ENCODE measurements at places on chromosomes 1 and 21.

GRCh38 chr1:160224606-160225005, 19.4 kb downstream of the PEA15 start:
- DNase-seq = no peak

- no peak for DNase-seq
Observed at GRCh38 chr1:178399177-178399728, 97.5 kb downstream of the CLEC20A start.

DNA sequence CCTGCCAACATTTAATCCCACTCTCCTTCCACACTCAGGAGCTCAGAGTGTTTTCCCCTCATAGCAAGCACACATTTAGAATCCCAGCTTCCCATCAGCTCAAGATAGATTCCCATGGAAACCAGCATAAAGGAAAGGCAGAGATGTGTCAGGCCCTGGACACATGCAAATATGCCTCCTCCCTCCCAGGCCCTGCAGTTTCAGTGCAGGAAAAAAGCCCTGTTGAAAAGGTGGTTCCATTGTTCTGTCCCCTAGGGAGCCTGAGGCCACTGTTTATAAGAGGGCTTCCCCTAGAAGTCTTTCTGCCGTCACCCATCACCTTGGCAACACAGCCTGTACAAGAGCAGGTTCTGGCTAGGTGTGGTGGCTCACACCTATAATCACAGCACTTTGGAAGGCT, 3.6 kb downstream of the CACNA1S start:
- no peak for DNase-seq

DNA sequence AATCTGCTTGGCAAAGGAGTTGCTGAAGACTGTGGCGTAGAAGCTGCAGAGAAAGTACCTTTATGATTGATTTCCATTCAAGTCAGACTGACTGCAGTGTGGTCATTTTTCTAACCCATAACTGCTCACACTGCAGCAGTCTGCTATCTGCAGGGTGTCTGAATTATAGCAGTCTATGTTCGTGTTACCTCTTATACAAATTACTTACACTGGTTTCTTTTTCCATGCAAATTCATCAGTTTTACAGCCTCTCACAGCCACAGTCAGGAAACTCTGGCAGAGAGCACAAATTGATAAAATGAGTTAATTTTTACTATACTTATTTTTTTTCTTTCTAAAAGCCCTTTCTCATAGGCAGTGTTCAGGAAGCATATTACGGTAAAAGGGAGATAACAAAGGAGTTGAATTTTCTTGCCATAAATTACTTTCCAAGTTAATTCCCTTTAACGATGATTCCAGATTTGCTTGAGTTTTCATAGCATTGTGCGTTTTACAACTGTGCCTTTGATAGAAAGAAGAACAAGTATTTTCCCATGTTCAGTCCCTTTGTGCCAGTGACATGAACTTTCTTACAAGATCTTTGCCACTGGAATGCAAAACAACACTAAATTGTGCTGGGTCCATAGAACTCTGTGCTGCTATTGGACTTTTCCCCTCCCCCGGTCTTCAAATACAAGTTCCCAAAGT, 261.5 kb downstream of the NFIA start:
- DNase-seq = no peak

- DNase-seq = no peak
Observed at GRCh38 chr21:30882866-30883597, 1.7 kb upstream of the KRTAP11-1 start.

DNA sequence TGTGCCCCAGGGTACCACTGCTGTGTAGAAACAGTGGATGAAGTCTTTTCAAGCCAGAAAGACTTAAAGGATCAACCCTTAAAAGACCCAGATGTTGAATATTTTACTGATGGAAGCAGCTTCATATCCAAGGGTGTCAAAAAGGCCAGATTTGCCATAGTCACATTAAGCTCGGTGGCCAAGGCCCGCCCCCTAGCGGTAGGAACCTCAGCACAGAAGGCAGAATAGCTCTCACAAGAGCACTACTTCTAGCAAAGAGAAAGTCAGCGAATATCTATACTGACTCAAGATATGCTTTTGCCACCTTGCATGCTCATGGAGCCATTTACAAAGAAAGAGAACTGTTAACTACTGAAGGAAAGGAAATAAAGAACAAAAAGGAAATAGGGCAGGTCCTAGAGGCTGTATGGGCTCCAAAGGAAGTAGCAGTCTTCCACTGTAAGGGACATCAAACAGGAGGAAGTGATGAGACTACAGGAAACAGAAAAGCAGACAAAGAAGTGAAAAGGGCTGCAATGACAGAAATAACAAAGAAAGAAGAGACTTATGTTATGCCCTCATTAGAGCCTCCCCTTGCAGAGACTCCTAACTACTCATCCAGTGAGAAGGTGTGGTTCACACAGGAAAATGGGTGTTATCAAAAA, 90.5 kb downstream of the LIPI start:
- DNase-seq = peak; percentile 9

GRCh38 chr1:226407497-226408284, at the start of gene PARP1:
Gene PARP1 (minus strand): TSS chr1:226408093. CDS start chr1:226407929, 164 bp downstream.
- DNase-seq = peak; percentile 88

- DNase-seq = no peak
Observed at GRCh38 chr1:239963856-239964255, 127.8 kb upstream of the FMN2 start.

DNA sequence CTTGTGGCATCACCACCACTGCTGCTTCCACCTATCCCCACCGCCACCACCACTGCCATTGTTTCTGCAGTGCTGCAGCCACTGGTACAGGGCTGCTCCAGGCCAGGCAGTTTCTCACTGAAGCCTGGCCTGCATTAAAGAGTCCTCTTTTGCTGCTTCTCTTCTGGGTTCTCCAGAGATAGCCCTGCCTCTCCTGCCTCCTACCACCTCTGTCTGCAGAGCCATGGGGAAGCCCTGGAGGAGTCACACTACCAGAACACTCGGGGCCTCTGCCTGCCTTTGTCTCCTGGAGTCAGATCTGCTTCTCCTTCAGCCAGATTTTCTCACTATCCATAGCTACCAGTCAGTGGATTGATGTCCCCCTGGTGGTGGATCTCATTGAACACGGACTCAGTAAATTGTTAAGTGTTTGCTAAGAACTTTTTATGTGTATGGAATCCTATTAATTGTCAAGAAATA, 37.7 kb upstream of the DDAH1 start:
- no peak for DNase-seq

- no peak for DNase-seq
Observed at GRCh38 chr1:155466996-155467395, 95.6 kb downstream of the ASH1L start.

DNA sequence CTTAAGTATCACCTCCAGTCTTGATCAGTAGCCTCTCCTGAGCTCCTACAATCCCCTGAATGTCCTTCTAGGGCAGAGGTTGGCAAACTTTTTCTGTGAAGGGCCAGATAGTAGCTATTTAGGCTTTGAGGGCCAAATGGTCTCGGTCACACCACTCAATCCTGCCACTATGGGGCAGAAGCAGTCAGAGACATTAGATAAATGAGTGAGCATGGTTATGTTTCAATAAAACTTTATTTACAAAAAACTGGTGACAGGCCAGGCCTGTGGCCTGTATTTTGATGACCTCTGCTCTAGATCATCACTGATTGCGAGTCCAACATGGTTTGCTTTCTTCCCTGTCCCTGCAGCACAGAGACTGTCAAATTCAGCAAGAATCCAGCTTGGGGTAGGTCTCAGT, 36.3 kb downstream of the LRP8 start:
- no peak for DNase-seq

GRCh38 chr1:232421143-232421796, 208.7 kb downstream of the SIPA1L2 start:
- DNase-seq = no peak

- no peak for DNase-seq
Observed at GRCh38 chr1:3599816-3600215, 11.5 kb downstream of the MEGF6 start.

- DNase-seq = no peak
Observed at GRCh38 chr1:173149887-173150286, 57.2 kb downstream of the TNFSF4 start.

GRCh38 chr1:94804442-94804837, 15.7 kb upstream of the SLC44A3 start:
- no peak for DNase-seq

DNA sequence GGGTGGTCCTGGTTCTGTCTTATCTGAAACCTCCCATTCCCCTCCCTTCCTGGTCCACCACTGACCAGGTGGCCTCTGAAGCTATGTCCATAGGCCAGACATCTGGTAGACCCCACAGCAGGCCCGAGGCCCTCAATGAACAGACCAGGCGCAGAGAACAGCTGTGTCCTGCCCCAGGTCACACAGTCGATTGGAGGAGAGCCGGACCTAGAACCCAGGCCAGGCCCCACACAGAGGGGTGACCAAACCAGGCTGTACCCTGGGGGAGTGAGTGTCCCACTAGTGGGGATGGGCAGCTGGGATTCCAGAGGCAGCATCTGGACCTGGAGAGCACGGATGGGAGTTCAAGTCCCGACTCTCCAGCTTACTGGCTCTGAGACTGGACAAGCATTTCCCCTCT, 29.2 kb downstream of the RNU1-1 start:
- DNase-seq = no peak

- DNase-seq = no peak
Observed at GRCh38 chr1:35556484-35557117, 602 bp downstream of the KIAA0319L start.

DNA sequence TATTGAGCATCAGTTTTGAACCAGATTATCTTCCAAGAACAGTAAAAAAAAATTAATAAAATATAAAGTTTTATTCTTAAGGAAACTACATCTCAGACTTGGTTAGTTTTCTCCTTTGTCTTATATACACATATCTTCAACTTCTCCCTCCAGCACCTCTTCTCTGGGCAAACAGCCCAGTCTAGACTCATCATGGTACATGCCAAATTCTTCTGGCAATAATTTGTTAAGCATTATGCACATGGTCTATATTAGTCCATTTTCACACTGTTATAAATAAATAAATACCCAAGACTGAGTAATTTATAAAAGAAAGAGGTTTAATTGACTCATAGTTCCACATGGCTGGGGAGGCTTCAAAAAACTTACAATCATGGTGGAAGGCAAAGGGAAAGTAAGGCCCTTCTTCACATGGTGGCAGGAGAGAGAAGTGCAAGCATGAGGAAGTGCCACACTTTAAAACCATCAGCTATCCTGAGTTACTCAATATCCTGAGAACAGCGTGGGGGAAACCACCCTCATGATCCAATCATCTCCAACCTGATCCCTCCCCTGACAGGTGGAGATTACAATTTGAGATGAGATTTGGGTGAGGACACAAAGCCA, 108.7 kb upstream of the RNPC3 start:
- DNase-seq = no peak

DNA sequence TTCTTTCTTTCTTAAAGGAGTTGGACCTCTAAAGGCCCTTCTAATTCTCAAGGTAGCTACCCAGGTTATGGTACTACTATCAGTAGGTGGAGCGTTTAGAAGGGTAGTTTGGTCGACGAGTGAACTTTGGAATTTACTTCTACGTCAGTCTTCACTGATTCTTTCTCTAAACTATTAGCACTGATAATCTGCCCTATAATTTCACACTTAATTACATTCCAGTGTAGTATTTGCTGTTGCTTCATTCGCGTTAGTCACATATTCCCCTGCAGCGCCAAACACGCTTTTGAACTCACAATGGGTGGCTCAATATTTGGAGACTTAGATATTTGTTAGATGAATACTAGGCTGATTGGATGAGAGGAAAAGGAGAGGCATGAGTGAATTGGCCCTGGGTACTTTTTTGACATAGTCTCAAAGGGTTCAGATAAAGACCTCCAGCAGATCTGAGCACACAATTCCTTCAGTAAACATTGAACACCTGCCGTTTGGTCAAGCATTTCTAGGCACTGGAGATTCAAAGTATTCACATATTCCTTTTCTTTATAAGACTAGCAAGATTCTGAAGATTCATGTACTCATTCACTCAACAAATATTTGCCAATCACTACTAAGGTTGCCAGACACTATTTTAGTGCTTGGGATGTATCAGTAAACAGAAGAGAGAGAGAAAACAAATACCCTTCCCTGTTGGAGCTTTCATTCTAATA, 929 bp upstream of the FOXJ3 start:
- no peak for DNase-seq

DNA sequence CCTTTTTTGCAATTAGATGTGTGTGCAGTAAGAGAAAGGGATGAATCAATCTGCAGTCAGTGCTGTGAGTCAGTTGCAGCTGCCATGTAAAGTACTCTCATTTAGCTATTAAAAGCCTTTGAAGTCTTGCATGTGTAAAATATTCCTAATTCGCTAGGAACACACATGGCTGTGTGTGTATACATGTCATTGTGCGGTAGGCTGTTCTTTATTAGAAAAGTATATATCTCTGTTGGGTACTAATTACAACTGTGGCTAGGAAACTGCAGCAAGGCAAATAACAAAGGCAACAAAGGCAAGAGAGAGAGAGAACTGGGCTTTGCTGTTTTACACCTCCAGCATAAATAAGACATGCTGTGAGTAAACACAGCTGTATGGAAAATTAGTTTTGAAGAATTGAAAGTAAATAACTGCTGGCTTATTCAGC, 41.7 kb downstream of the EPB41 start:
- no peak for DNase-seq

GRCh38 chr1:53964109-53964508, 18.0 kb downstream of the LRRC42 start:
- DNase-seq = no peak

GRCh38 chr1:2411801-2412394, 466 bp downstream of the PEX10 start:
- DNase-seq = no peak

- DNase-seq = no peak
Observed at GRCh38 chr1:101704895-101705294, 291.8 kb downstream of the OLFM3 start.

DNA sequence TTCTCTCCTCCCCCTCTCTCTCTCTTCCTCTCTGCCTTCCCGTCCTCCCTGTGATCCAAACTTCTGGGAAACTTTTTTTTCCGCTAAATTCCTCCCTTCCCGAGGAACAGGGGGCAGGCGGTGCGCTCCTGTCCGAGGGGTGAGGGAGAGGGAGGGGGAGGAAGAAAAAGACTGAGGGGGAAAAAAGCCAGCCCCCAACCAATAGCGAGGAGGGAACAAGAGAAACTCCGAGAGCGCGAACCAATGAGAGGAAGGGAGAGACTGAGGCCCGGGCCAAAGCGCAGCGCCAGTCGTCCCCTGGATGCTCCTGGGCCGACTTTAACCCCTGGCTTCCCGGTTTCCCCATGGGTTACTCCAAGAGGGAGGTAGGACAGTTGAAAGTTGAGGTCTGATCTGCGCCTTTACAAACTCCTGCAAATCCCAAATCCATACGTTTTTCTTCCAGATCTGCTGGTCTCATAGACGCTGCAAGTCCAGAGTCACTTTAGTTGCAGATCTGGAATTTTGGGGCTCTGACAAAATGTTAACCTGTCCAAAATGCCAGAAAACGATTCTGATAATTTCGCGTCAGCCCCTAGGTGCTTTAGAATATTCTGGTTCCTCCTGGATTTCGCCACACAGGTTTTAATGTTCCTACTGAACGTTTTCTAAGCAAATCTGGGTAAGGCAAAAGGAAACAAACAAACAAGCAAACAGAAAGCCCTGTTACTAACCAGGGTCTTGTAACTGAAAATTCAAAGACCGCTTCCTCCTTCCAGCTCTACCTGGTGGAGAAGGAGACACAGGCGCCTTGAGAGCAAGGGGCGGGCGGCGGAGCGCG, at the start of gene TBX15:
Gene TBX15, minus strand, starts transcription at position 158 of the 820 bp plus-strand sequence. CDS start 548 bp downstream, outside the sequence.
- DNase-seq = no peak

Measured in activated naive CD4-positive, alpha-beta T cell treated with Interleukin-2 at 50 U/mL for 16 hours (primary cell).